ENCODE measurements at places on chromosomes 7 and 10.

DNA sequence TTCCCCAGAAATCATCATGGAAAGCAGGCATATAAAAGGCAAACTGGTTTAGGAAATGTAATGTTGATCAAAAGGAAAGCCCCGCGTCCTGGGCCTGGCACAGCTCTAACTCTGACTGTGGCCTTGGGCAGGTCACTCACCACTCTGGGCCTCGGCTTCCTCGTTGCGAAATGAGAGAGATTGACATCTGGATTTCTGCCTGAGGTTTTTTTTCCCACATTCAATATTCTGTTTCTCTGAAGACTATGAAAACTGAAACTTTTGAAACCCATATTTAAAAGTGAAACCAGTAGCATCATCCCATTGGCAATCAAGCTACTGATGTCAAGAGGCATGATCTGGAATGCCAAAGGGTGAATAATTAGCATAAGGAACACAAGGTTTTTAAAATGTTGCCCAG is 369.7 kb upstream of the NPVF start:
- DNase-seq = no peak

- DNase-seq = no peak
Measured at GRCh38 chr7:111108496-111108895, 17.6 kb downstream of the LRRN3 start.

DNA sequence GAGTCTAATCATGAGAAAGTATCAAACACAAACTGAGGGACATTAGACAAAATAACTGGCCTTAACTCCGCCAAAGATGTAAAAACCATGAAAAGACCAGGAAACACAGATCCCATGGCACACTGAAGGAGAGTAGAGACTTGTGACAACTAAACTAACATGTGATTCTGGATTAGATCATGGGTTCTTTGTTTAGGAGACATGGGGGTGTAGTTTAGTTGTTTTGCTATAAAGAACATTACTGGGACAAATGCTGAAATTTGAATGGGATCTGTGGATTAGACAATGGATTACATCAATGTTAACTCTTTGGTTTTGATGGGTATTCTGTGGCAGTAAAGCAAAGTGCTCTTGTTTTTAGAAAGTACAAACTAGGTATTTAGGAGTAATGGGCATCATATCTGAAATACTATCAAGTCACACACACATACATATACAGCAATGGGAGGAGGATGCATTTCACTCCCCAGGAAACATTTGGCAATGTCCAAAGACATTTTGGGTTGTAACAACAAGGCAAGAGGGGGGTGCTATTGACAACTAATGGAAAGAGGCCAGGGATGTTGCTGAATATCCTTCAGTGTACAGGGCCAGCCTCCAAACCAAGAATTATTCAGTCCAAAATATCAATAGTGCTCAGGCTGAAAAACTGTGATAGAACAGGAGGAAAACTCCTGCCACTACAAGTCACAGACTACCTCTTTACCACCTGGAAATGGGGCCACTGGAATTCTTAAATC is 32.4 kb downstream of the WAPL start:
- DNase-seq = no peak

DNA sequence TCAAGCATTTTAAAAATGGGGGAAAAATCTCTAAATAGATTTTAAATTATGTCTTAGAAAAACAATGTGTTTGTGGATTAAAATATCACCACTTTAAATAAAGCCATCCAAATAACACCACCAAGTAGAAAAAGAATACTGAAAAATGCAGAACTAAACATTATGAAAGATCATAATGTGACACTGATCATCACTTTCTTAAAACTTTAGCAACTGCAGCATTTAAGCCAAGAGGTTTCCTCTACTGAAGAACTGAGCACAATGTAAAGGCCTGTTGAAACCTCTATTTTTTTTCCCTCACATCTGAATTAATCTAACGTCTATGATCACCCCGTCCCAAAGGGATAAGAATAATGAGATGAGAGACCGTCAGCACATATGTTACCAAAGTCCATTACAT is 18.6 kb downstream of the MINDY3 start:
- no peak for DNase-seq

DNA sequence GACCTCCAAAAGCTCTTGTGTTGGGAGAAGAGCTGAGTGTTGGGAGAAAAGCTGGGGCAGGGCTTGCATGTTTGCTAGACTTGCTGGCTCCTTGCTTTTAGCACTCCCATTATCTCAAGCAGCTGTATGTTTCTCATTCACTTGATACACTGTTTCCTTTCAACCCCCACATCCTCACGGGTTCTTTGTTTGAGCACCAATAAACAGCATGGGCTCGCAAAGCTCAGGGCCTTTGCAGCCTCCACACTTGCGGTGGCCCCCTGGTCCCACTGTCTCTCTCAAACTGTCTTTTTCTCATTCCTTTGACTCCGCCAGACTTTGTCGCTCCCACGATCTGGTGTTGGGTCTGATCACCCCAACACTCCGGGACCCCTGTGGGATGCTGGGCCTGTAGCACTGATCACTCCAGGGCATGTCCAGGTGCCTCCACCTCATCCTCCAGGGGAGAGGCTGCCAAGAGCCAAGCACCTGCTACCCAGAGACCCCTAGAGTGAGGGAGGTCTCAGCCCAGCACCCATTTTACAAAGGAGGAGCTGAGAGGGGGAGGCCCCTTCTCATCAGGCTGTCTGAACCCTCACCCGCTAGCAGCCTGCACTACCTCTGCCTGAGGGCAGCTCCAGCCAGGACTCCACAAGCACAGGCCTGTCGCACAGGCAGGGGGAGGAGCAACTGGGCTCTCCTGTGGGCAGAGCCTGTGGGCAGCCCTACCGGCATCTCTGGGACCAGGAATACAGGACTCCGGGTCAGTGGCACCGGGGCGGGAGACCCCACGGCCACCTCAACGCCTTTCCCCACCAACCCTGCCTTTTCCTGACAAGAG is 49.1 kb upstream of the MSMB start:
- no peak for DNase-seq

DNA sequence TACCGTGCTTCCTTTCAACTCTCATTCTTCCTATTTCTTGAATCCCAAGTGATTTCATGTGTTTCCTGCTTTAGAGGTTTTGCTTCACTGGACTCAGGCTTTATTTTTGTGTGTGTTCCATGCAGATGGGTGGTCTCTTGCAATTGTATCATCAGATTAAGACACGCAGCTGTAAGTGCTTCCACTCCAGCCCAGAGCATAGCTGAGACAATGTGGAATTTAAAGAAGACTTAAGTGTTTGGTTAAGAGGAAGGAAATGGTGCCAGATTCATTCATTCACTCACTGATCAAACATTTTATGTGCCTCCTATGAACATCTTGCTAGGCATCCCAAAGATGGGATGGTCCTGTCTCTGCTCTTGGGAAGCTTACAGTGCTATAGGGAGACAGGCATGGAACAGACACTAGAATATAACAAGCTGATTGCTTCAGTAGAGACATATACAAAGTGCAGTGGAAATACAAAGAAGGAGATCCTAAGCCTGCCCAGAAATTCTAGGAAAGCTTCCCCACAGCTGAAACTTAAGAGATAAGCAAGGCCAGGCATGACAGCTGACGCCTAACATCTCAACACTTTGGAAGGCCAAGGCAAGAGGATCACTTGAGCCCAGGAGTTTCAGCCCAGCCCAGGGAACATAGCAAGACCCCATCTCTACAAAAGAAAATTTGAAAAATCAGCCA is 46.1 kb upstream of the LRRC17 start:
- DNase-seq = no peak

DNA sequence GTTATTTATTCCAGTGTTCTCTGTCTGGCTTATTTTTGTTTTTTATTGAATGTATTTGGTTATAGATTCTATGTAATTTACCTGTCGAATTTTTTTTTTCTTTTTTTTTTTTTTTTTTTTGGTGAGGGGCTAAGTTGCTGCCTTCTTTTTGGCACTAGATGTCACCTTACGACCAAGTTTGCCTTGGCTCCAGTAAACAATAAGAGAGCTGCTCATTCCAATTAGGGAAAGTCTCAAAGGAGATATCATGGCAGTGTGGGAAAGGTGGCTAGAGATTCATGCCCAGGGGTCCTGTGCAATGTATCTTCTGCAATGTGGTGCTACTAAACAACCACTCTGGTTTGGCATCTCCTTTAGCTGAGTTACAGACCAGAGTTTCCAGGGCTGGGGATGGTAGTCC is 84.0 kb downstream of the PTPN20 start:
- DNase-seq = no peak

GRCh38 chr10:35870665-35871310 is 228.7 kb upstream of the FZD8 start:
- no peak for DNase-seq

- DNase-seq = no peak
Measured at GRCh38 chr10:45249978-45250693, 65.3 kb downstream of the OR13A1 start.

DNA sequence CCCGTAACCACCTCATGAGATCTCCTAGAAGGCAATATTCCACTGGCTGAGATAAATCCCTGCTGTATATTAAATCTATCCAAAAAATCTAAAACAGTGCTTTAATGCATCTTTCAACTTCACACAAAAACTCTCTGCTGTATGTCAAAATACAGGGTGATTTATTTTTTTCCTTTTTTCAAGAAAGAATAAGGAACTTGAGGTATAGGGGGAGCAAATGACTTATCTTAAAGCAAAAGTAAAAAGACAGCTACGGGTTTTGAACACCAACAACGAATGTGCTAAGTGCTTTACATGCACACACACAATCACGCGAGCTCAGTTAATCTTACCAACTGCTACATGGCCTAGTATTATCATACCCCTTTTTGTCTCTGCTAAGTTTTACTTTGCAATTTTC is 168.9 kb upstream of the PHF14 start:
- DNase-seq = no peak

- DNase-seq = no peak
Measured at GRCh38 chr7:134480730-134481129, 21.8 kb upstream of the AKR1B1 start.

DNA sequence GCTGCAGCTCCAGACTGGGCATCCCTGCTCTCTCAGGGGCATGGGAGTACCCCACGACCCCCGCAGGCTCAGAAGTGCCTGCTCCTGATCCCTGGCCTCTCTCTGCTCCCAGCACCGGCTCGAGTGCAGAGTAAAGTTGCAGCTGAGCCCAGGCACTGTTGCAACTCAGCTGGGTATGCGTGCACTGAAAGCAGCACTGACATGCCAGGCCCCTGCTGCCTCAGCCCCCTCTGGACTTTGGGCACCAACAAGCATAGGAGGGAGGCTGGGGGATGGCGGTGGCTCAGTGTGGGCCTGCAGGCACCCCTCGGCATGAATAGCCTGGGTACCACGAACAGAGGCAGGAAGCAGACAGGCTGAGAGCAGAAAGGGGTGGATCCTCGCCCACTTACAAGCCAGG is 295.3 kb downstream of the GRM8 start:
- no peak for DNase-seq

GRCh38 chr7:149209518-149210269 is 14.3 kb downstream of the ZNF282 start:
- DNase-seq = peak; percentile 62

- DNase-seq = no peak
Measured at GRCh38 chr7:114823290-114823689, 98.6 kb upstream of the MDFIC start.

DNA sequence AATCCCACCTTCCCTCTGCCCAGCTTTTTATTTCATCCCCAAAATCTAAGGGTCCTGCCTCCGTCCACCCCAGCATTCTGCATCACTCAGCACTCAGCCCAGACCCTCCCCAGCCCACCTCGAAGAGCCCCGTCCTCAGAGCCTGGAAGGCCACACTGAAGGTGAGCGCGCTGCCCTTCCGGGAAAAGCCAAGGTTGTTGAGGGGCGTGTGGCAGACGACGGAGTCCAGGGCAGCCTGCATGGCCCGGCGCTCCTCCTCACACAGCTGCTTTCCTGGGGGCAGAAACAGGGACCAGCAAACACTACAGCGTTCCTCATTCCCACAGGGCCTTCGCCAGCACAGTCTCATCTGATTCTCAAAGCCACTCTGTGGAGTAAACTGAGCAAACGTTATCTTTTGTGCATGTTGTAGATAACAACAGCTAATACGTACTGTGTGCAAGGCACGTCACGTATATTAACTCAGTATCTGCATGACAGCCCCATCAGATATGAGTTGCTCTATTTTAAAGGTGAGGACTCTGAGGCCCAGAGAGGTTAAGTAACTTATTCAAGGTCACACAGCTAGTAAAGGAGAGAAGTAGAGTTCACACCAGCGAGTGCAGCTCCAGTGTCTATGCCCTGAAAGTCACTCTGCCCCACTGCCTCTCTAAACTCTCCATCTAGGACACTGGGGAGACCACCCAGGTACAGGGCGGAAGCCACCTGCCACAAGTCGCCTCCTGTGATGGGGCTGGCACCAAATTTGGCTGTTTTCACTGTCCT is 2.8 kb downstream of the TRAPPC14 start:
- DNase-seq = no peak

DNA sequence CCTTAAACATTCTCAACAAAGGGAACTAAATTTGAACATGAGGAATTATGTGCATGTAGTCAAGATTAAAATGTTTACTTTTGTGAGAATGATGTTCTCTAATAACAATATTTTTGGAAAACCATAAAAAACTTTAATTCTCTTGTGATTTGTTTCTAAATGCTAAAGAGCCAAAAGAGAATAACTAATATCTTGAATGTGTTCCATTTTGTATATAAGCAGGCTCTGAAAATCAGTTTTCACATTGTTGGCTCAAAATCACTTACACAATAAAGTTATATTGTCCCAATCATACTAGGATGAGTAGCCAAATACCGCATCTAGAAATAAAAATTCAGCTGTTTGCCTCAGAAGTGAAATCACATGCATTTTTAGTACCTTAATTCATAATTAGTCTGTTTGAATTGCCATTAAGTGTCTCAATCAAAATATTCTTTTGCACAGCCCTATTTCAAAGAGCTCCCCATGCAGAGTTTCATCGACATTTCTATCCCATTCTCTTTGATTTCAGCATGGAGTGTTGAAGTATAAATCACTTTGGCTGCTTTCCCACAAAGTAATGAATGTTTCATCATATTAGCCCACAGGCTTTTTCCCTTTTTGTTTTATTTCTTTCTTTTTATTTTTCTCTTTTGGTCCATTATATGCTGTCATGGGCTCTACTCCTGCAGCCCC is 420.3 kb upstream of the POM121L12 start:
- DNase-seq = no peak

- DNase-seq = no peak
Measured at GRCh38 chr10:55091691-55092328, 290.8 kb upstream of the PCDH15 start.

DNA sequence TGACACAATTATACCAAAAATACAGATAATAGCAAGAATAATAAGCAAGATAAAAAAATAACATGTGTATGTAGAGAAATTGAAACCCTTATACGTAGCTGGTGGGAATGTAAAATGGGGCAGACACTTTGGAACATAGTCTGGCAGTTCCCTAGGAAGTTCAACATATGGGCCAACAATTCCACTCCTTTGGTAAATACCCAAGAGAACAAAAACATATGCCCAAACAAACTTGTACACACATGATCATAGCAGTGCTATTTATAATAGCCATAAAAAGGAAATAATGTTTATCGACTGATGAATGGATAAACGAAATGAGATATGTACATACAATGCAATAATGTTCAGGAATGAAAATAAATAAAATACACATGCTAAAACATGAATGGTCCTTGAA is 462.4 kb upstream of the SORCS1 start:
- DNase-seq = no peak

DNA sequence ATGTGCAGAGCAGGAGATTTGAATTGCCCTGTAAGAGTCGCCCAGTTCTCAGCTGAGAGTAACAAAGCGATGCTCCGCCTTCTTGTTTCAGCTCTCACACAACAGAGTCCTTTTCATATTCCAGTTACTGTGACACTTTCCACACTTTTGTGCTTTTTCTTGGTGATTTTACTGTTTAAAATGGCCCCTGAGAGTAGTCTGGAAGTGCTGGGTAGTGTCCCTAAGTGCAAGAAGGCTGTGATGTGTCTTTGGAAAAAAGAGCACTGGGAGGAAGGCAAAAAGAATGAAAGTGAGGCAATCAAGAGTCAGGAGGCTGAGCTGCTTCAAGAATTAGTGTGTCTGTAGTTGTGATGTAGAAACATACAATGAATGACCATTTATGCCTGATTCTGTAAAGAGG is 201.2 kb upstream of the SEMA3E start:
- no peak for DNase-seq
